ENCODE measurements at places on chromosomes 5 and 9.

DNA sequence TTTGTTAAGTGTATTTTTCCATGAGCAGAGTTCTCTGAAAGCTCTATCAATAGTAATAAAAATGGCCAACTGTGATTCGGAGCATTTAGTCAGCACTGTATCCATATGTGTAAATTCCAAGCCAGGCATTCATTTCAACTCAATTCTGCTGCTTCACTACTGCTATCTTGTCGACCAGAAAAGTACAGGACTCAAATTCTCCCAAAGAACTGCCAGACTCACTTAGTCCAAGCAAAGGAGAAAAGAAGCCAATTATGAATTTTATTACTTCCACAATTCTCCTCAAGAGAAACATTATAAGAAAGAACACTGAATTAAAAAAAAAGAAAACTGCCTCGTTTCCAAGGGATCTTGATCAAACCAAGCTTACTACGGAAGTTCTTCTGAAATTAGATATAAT lies 906.3 kb upstream of the DMAC1 start:
- no peak for DNase-seq

- DNase-seq, result no peak
Observed at GRCh38 chr5:110855961-110856360, 117.2 kb downstream of the SLC25A46 start.

DNA sequence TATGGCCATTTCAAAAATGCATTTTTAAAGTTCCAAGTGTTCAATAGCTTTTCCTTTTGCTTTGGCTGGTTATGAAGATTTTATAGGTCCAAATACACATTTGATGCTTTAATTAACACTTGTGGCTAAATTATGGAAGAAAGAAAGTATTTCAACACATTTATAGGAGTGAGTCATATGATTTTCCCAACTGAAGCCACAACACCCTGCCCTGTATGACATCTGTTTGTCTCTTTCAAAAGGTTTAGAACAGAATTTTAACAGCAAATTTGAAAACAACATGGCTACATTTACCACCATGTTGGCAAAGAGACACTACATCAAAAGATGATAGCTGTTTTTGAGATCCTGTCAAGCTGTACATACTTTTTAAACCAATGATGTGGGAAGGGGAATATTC lies 99.4 kb downstream of the TMEM174 start:
- DNase-seq, result peak; percentile 8

DNA sequence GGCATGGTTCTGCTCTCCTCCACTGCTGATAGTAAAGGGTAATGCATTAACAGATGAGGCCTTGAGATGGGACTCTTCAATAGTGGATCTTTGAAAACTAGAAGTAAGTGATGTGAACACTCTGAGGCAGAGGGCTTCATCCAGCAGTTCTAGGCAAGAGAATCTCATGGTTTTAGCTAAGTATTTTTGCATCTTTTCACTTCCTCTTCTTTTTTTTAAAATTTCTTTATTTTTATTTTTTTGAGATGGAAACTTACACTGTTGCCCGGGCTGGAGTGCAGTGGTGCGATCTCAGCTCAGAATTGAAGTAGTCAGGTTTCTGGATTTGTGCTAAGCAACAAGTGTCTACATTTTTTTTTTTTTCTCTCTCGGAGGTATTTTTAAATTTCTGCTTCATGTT lies 101.9 kb downstream of the MTRR start:
- no peak for DNase-seq

- DNase-seq, result no peak
Observed at GRCh38 chr5:119022773-119023172, 34.4 kb upstream of the DTWD2 start.

- DNase-seq, result no peak
Observed at GRCh38 chr5:98206566-98206965, 566.9 kb upstream of the RGMB start.
